ENCODE measurements at places on chromosomes 5 and 9. TPM values are rescaled to one million over a fixed set of nuclear protein-coding genes. Genes with fewer than 3 reads are reported as not detected.

The NIM1K gene
- 0.68 TPM for total RNA-seq

The INSYN2B gene
- total RNA-seq: not detected

The PKN3 gene
- 10.7 TPM for total RNA-seq

The ARHGEF39 gene
- 7.8 TPM for total RNA-seq

The RNF183 gene
- 0.34 TPM for total RNA-seq

The C5orf52 gene
- not detected for total RNA-seq

The IFNA13 gene
- not detected for total RNA-seq

The FIBCD1 gene
- total RNA-seq: not detected

The ZFP2 gene
- 0.24 TPM for total RNA-seq

The PCDHGA12 gene
- total RNA-seq: 0.12 TPM

The ANKRD18B gene
- 2.4 TPM for total RNA-seq

The LCN15 gene
- not detected for total RNA-seq

The NR6A1 gene
- 0.81 TPM for total RNA-seq

The HSPB3 gene
- not detected for total RNA-seq

The PCDHGC5 gene
- total RNA-seq: not detected

The PCDHGB2 gene
- total RNA-seq: 1.0 TPM

The PTGER4 gene
- total RNA-seq: 85.1 TPM
